Stimulated activated CD8-positive, alpha-beta memory T cell treated with anti-CD3 and anti-CD28 coated beads, Interleukin-15, amount 100 ng/mL, for 24 hours (primary cell): ENCODE measurements at places on chromosomes 2 and 18.

- DNase-seq = no peak
Observed at GRCh38 chr2:28341208-28341891, 51.3 kb upstream of the FOSL2 start.

GRCh38 chr18:77132369-77133050 is at the start of gene MBP:
Gene MBP, minus strand, starts transcription at chr18:77132783. Its CDS starts 27,522 bp downstream, at chr18:77105261.
- DNase-seq = peak; percentile 40

- DNase-seq = no peak
Observed at GRCh38 chr2:120794716-120795115, 59.0 kb downstream of the GLI2 start.

DNA sequence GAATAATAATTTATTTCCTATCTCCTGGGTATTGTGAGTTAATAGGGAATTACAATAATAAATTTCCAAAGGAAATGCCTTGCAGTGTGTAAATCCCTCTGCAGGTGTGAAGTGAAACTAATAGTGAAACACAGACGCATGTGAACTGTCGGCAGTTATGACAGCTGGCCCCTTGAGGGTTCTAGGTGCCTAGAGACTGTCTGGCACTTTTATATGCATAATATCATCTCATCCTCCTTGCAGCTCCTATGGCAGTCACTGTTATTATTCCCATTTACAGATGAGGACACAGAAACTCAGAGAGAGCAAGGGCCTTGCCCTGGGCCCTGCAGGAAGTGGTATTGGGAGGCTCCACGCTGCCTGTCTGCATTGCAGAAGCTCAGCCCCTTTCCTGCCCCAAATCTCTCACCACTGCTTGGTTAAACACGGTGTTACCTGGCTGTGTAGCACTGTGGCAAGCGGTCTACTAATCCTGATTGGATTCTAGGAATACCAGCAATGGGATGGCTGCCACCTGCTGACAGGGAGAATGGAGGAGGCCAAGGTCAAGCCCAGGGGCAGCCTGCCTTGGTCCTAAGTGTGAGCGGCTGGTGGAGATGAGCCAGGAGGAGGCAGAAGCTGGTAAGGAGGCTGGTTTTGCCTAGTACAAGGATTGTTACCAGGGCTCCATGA is 32.8 kb upstream of the ACKR3 start:
- no peak for DNase-seq

DNA sequence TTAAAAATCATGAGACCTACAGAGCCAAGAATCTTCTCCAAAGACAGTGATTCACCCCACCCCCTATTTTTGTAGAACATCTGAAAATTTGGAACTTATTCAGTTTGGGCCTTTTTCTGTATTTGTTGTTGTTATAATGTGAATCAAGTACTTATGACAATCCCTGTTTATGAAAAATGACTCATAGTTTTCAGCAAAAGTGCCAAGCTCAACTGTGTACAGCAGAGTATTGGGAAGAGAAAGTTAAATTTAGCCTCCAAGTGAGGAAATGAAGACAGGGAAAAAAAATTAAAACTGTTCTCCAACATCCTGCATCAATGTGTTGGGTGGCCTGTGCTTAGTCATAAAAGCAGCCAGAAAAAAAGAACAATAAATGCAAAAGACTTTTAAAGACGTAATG is 46.2 kb downstream of the LRATD1 start:
- DNase-seq = no peak
